ENCODE measurements at places on chromosomes 3 and 15. TPM values are rescaled to one million over a fixed set of nuclear protein-coding genes. Genes with fewer than 3 reads are reported as not detected.

- no peak overlapping the region for H3K27ac ChIP-seq
- no peaks in the 10 kb centered on the region for H3K36me3 ChIP-seq
- no peaks in the 10 kb centered on the region for H3K27me3 ChIP-seq
- no peak overlapping the region for H3K4me3 ChIP-seq
- no peak for DNase-seq
Observed at GRCh38 chr15:33369941-33370622, 59.3 kb downstream of the RYR3 start.

DNA sequence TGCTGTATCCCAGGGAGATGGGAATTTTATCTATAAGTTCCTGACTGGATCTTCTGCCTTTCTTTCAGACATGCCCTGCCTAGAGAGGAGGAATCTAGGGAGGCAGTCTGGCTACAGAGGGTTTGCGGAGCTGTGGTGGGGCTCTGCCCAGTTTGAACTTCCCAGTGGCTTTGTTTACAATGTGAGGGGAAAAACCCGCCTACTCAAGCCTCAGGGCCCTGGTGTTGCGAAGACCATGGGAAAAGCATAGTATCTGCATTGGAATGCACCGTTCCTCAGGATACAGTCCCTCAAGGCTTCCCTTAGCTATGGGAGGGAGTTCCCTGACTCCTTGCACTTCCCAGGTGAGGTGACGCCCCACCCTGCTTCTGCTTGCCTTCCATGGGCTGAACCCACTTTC lies 168.7 kb downstream of the TMEM108 start:
- DNase-seq, result no peak
- no peak overlapping the region for H3K27ac ChIP-seq
- H3K4me1 ChIP-seq, result peaks cover 17% of the 10 kb centered on the region
- H3K27me3 ChIP-seq, result no peaks in the 10 kb centered on the region

GRCh38 chr3:29949940-29950616 lies 656.3 kb upstream of the TGFBR2 start:
- no peak overlapping the region for H3K4me3 ChIP-seq
- H3K27ac ChIP-seq, result no peak overlapping the region
- H3K36me3 ChIP-seq, result no peaks in the 10 kb centered on the region
- no peak for DNase-seq

Gene TMEM43
- total RNA-seq, result 160 TPM

Gene SCN11A
- total RNA-seq, result 0.34 TPM

DNA sequence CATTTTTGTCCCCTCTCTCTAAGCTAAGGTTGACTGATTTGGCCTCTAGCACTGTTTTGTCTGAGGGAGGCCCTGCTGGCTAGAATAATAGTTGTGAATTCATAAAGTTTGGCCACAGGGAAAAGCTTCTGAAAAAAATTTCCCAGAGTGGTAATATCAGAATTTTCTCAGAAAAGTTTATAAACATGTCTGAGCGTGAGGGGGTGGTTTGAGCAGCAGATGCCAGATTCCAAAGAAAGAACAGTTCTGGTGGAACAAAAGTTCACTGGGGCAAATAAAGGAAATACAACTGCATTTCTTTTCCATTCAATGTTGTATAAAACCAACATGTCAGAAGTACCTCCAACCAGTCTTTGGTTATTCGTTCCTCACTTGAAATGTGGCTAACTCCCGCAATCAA lies 61.2 kb downstream of the CLDN1 start:
- H3K27ac ChIP-seq, result no peak overlapping the region
- DNase-seq, result no peak
- no peaks in the 10 kb centered on the region for H3K27me3 ChIP-seq
- H3K36me3 ChIP-seq, result no peaks in the 10 kb centered on the region
- H3K4me3 ChIP-seq, result no peak overlapping the region

DNA sequence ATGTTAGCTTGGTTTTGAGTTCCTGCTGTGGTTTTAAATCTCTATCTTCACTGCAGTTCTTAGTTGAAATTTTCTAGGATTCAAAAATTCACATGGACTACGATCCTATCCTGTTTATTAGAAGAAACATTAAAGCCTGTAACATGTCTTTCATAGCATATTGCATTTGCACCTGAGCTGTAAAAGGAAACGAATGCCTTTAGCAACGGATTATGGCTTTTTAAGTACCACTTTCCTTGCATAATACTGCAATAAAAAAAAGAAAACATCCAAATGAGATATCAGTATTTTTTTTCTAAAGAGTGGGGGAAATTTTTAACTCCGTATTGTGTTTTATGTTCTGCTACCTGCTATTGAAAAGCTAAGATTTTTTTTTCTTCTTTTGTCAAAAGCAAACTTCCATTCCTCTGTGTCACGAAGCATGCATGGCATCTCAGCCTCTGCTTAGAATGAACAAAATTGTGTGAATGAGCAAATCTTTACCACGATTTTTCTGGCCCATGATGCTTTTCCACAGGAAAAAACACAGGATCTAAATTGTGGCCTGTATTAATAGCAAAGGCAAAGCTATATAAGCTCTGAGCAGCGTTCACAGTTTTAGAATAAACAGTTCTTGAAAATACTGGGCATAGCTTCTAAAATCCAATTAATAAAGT lies 110.0 kb upstream of the CDIN1 start:
- peak overlapping the region; percentile 25 for H3K27ac ChIP-seq
- no peaks in the 10 kb centered on the region for H3K27me3 ChIP-seq
- H3K4me3 ChIP-seq, result no peak overlapping the region
- peaks cover 17% of the 10 kb centered on the region for H3K4me1 ChIP-seq
- no peaks in the 10 kb centered on the region for H3K36me3 ChIP-seq
- DNase-seq, result no peak

GRCh38 chr15:60960517-60960916 lies 268.6 kb downstream of the RORA start:
- no peak overlapping the region for H3K4me3 ChIP-seq
- DNase-seq, result no peak
- H3K27me3 ChIP-seq, result no peaks in the 10 kb centered on the region
- H3K27ac ChIP-seq, result no peak overlapping the region

DNA sequence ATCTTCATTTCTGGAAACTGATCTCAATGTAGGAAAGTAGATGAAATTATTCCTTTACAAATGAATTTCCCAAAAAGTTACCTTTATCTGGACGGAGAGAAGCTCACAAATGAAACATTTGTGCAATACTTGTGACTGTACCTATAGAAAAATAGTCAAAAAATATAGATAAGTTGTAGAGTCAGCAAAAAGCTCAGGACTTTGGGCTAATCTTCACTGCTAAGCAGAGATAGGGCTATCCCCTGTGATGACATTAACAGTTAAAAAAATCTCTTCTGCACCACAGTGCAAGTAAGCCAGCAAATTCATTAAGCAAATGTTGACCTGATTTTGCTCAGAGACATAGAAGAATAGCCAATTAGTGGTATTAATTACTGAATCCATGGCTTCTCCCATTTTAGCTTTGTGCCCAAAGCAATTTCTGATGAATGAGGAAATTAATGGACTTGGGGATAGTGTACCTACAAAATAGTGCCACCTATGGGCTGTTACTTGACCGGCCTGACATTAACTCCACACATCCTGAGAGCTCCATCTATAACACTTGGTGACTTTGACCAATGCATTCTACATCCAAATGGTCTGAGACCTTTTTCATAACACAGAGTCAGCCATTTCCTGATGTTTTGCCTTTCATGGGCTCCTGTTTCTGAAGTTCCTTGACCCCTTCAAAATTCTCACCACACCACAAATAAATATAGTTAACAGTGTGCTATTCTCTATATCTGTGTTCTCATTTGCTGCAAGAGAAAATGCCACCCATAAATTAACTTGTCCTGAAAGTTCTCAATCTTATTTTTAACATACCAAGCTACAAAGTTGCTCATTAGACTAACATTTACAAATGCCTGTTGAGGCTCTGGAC lies 105.0 kb downstream of the SSR3 start:
- no peak for DNase-seq

Gene ACKR2
- 7.5 TPM for total RNA-seq

GRCh38 chr3:113630956-113631542 lies 65.4 kb downstream of the USF3 start:
- no peak for DNase-seq
- no peak overlapping the region for H3K4me3 ChIP-seq
- peak overlapping the region; percentile 71 for H3K27ac ChIP-seq
- peaks cover 33% of the 10 kb centered on the region for H3K4me1 ChIP-seq

DNA sequence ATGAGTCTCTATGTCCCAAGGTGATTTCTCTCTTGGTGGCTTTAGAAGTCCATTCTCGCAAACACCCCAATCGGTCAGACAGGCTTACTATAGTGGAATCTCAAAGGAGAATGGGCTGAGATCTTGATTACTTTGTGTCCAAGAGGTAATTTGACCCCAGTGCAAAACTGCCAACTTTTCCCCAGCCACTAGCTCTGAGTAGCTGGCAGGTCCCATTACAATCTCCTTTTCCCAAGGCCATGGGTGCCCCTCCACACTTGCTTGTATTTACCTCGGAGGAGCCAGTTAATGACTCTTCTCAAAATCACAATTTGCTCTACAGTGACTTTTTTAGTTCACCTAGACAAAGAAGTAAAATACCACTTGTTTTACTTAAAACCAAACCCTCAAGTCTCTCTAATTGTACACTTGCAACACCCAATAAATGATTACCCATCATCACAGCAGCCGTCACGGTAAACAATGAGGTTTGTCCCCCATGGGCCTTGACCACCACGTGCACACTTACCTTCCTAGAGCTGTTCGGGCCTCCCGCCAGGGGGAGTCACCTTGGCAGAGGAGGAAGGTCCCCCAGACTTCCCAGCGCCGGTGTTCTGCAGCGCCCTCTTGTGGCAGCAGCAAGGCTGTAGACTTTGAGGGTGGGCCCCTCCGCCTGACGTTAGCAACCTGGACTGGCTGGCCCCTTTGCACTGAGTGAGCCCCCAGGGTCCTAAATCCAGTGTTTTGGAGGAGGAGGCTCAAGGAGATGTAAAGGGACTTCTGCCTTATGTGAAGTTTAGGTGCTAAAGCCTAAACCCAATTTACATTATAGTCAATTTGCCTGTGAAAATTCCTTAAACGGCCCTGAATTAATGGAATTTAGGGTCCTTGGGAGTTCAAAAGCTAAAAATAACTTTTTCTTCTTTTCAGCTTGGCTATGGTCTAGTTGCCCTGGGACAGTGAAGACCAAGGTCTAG lies 18.7 kb upstream of the HDAC11 start:
- H3K4me1 ChIP-seq, result no peaks in the 10 kb centered on the region
- no peak overlapping the region for H3K27ac ChIP-seq
- no peak for DNase-seq
- no peaks in the 10 kb centered on the region for H3K27me3 ChIP-seq
- no peak overlapping the region for H3K4me3 ChIP-seq

DNA sequence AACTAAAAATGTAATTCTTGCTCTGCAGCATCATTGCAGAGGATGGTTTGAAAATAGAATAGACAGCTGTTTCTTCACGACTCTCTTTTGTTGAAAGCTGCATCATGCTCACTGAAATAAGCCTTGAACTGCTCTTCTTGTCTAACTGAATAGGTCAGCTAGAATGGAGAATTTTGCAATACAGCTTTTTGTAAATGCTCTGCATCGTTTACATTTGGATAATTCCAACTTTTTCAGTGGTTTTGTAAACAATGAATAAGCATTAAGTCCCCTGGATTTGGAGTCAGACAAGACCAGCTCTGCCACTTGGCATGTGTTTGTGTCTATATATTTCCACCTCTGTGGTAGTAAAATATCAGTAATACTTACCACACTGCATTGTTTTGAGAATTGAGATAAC lies 95.2 kb downstream of the PLSCR2 start:
- H3K27me3 ChIP-seq, result no peaks in the 10 kb centered on the region
- H3K4me1 ChIP-seq, result no peaks in the 10 kb centered on the region

DNA sequence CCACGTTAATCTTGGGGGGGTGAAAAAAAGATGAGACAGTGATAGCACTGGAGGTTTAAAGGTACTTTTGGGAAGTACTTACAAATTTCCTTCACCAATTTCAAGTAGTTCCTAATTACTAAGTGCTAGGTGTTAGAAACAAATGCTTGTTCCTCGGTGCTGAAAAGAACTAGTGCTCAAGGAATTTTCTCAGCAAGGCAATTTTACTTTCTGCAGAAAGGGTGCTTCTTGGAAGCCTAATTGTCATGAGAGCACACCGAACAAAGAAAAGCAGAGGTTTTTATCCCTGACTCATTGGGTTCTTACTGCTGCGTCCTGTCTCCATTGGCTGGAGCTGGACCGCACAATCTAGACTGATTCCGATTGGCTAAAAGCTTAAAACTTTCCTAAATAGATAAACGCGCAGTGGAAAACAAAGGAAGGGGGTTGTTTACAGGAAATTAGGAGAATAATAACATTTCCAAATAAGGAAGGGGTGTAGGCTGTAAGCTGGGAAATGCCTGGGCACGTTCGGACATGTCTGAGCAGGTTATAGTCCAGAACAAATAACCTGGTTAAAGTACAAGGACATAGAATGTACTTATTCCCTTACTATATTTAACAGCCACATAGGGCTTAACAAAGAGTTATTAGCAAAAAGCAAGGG lies 49.6 kb downstream of the CHD2 start:
- DNase-seq, result no peak
- no peaks in the 10 kb centered on the region for H3K27me3 ChIP-seq
- no peak overlapping the region for H3K27ac ChIP-seq
- H3K36me3 ChIP-seq, result peaks cover 68% of the 10 kb centered on the region
- H3K4me1 ChIP-seq, result peaks cover 17% of the 10 kb centered on the region

Gene CLDN11
- 5.2 TPM for total RNA-seq

Gene EPHB3
- 2.5 TPM for total RNA-seq

DNA sequence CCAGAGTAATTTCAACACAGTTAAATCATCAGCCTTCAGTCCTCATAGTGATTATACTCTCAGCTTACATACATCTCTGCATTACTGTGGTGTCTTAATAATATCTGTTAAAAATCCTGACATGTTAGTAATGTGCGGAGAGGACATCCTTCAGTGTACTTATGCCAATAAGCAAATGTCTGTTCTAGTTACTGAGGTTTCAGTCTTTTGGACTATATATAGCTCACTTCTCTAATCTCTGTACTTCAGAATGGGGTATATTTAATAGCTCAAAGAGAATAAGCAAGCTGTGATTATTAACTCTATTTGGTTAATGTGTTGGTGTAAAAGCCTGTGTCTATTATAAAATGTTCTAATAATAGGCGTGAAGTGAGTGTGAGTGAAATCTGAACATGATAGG lies 28.9 kb upstream of the OSTN start:
- no peak overlapping the region for H3K27ac ChIP-seq
- H3K4me3 ChIP-seq, result no peak overlapping the region
- peaks cover 8% of the 10 kb centered on the region for H3K4me1 ChIP-seq
- no peak for DNase-seq
- H3K27me3 ChIP-seq, result no peaks in the 10 kb centered on the region
- no peaks in the 10 kb centered on the region for H3K36me3 ChIP-seq

GRCh38 chr15:67415181-67415580 lies 105.8 kb upstream of the C15orf61 start:
- no peak overlapping the region for H3K27ac ChIP-seq
- no peak for DNase-seq
- H3K36me3 ChIP-seq, result peaks cover 2% of the 10 kb centered on the region
- H3K4me3 ChIP-seq, result no peak overlapping the region

DNA sequence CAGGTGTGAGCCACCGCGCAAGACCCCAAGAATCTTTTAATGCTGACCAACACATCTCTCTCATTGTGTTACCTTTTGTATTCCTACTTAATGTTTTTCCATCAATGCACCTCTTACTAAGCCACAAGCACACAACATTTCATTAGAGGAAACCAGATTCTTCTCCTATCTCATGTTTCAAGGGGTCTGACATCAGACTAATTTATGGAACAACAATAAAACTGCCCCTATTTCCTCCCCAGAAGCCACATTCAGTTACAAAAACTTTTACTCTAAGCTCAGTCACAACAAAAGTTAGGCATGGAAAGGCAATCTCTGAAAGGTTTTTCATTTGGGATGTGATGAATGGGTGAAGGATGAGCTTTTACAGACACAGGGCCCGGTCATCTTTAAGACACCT lies 251.8 kb downstream of the MAGI1 start:
- peaks cover 21% of the 10 kb centered on the region for H3K4me1 ChIP-seq
- no peak overlapping the region for H3K4me3 ChIP-seq
- no peak for DNase-seq
- H3K36me3 ChIP-seq, result no peaks in the 10 kb centered on the region
- no peaks in the 10 kb centered on the region for H3K27me3 ChIP-seq

Data from esophagus muscularis mucosa (tissue), 4 donors.